Peyer's patch (tissue), 4 donors: ENCODE measurements at places on chromosomes 11 and 22. TPM values are rescaled to one million over a fixed set of nuclear protein-coding genes. Genes with fewer than 3 reads are reported as not detected.

- no peak for DNase-seq
Measured at GRCh38 chr11:59862252-59862651, 4.0 kb downstream of the TCN1 start.

Gene OR51B4
- total RNA-seq = not detected

DNA sequence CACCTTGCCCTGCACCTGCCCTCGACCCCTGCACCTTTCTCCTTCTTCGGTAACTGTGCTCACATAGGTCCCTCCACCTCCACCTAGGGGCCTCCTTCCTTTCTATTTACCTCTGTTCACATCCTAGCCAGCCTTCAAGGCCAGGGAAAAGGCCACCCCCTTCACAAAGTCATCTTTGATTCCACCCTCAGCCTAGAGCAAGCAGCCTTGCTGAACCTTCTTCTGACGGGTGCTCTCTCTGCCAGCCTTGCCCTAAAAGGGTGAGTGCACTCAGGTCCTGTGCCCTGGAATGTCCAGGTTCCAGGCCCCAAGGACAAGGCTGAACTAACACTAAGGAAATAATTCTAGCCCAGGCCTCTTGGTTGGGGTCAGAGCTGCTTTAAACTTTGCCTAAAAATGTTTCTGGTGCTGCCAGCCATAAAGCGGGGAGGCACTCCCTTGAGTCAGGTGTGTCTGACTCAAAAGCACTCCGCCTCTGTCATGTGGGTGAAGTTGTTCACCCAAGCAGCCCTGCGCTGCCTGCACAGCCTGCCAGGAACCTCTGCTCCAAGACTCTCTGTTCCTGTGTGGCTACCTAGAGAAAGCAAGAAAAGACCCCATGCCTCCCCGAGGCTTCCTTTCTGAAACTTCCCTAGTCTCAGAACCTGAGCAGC lies 9.2 kb upstream of the FAM83F start:
- no peak for DNase-seq

- DNase-seq = no peak
Measured at GRCh38 chr11:85062659-85063058, 564.5 kb downstream of the DLG2 start.

GRCh38 chr11:92931746-92932422 lies 37.6 kb upstream of the MTNR1B start:
- DNase-seq = no peak

DNA sequence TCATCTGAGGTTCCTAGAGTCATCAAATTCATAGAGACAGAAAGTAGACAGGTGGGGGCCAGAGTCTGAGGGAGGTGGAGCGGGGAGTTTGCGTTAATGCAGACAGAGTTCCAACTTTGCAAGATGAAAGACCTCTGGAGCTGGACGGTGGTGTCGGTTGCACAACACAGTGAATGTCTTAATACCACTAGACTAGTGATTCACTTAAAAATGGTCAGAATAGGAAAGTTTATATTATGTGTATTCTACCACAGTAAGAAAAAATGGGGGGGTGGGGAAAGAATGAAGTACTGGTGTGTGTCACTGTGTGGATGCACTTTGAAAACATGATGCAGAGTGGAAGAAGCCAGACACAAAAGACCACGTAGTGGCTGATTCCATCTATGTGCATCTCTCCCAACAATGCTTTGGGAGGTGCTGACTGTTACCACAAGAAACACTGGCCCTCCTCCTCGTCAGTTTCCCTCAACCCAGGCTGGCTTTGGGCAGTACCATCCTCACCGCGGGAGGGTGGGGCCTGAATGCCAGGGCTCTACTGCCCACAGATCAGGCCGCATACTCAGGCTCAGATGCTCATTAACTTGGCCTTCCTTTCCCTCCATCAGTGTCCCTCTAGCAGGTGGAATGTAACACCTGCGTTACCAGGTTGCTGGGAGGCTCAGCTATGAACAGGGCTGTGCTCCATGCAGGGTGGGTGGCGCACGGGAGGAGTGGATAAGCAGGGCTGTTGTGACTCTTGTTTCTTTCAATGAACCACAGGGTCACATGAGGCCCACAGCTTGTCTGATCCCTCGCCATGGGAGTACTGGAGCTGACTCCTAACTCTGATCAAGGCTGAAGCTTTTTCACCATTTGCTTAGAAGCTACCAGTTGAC lies 297.0 kb downstream of the CTTN start:
- DNase-seq = no peak

GRCh38 chr11:59705294-59705693 lies 8.4 kb downstream of the OR10V1 start:
- DNase-seq = no peak

Gene IL17RA
- total RNA-seq = 16.5 TPM

DNA sequence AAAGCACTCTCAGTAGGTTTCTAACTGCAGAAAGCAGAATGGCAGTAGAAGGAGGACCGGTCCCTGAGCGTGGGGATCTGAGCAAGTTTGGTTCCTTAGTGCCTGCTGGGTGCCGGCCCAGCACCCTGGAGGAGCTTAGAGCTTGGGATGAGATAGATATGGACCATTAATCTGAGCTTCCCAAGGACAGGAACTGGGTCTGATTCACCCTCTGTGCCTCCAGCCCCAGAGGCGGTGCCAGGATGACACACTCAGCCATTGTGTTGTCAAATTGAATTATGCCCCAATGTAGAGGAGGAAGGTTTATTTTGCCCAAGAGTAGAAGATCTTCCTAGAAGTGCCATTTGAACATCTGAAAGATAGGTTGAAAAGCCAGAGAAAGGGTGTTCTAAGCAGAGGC lies 4.3 kb downstream of the ZC3H7B start:
- no peak for DNase-seq

Gene CBY1
- 14.9 TPM for total RNA-seq

GRCh38 chr11:21514316-21514715 lies 678.6 kb upstream of the ANO5 start:
- DNase-seq = no peak
